ENCODE measurements at places on chromosomes 11 and 22.

- DNase-seq: no peak
Observed at GRCh38 chr11:313304-313786, 495 bp upstream of the IFITM1 start.

DNA sequence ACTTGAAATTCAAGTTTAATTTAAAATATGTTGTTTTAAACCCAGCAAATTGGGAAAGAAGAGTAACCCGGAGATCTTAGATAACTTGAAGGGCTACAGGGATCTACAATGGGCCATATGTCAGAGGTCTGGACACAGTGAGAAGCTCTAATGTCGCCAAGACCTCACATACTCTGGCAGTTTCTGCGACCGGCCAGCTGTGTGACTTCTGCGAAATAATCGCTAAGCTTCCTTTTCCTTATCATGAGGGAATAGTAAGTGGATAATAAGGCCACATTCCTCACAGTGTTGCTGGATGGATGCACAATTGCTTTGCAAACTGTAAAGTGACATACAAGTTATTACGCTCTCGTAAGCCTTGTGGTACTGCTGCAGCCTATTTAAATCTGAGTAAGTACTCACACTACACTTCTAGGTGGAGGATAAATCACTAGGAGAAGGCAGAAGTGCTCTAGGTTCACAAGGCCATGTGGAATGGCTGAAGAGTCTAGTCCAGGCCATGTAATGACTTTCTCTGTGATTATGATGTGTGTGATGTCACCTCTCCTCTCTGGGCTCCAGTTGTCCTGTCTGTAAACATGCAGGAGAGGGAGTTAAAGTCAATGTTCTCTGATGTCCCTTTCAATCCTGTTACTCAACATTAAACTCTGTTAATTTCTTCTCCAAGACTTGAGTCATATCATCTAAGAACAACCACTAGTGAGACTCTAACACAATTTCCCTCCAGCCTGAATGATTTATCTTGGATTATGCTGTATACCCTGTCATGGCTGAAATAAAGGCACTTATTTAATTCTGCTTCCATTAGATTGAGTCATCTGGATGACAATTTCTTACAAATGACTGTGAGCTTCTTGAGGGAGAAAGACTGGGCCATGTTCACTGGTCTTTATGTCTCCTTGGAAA lies 192.6 kb upstream of the NARS2 start:
- DNase-seq: no peak

DNA sequence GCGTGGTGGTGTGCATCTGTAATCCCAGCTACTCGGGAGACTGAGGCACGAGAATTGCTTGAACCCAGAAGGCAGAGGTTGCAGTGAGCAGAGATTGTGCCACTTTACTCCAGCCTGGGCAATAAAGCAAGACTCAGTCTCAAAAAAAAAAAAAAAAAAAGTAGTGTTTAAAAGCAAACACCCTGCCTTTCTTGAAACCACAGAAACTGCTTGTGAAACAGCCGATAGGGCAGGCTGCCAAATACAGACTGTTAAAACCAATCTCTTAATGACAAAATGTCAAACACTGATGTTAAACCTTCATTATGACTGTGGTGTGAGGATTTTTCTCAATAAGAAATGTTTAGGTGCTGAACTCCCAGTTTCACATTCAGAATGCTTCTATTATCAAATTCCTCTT lies 27.3 kb downstream of the MARK2 start:
- DNase-seq: no peak

DNA sequence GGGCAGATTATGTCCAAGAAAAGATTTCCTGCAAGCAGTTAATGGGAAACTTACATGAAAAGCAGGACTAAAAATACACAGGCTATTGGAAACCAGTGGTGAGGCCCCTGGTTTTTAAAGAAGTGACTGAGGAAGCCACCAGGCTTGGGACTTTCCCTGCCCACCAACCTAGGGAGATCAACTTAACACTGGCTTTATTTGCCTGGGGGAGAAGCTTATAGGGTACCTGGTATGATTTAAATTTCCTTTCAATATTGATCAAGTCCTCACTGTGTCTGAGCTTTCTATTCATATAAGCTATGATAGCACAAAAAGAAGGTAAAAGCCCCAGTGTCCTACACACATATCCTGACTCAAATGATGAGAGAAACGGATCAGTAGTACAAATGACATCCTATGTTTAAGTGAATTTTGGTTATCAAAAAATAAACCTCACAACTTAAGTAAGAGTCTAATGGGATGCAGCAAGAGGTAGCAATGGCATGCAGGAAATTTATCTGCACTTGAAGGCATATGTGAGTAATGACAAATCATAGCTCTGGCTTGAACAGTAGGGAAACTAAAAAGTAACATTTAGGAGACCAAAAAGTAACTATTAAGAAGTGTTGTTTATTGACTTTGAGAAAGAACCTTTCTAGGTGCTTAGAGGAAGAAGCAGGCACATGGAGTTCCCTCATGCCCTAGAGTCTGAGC lies 85.3 kb downstream of the GAB2 start:
- no peak for DNase-seq

DNA sequence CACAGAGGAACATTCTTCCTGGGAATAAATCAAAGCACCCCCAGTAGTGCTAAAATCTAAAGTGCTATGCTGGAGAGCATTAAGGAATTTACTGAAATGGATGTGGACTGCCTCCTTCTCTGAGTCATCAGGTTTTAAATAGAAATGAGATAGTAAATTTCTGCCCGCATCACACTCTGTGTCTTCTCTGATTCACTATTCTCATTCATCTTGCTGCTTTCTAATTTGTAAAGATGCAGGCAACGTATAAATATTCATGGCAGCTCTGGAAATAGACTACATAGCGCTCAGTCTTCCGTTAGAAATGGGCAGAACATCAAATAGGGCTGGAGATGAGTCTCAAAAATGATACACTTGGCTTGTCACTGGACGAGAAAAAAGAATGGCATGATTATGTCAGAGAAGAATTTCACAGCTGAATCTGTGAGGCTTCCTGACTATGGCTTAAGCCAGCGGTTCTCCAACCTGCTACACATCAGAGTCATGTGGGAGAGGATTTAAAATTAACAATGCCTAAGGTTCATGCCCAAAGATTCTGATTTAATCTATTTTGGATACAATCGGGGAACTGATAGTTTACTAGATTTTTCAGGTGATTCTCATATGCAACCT lies 178.2 kb downstream of the LRRC4C start:
- DNase-seq: no peak

DNA sequence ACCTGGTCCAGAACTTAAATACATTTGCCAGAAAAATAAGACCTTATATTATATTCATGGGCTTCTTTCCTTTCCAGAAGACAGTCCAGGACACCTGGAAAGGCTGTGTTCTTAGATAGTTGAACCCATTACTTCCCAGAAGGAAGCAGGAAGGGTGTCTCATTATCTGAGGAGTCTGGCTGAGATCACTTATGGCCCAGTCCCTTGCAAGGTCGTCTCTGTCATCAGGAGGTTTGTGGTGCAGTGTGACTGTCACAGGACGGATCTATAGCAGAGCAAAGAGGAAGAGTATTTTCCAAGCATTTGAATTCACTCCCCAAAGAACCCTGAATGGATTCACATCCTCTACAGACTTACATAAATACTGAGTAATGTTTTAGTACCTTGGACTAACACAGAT lies 270.7 kb upstream of the MTNR1B start:
- DNase-seq: no peak

DNA sequence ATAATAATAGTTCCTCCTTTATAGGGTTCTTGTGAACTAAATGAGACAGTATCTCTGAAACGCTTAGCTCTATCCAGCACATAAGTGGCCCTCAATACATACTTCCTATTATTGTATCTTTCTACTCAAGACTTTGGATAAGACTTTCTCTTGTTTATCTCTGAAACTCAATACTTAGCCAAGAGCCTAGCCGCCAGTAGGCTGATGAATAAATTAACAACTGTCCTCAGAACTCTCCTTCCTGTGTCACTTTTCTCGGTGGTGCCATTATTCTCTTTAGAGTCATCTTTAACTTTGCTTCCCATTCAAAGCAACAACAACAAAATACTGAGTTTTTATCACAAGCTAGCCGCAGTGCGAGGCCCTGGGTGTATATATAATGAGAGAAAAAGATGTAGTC lies 86.9 kb downstream of the FAM83F start:
- no peak for DNase-seq

DNA sequence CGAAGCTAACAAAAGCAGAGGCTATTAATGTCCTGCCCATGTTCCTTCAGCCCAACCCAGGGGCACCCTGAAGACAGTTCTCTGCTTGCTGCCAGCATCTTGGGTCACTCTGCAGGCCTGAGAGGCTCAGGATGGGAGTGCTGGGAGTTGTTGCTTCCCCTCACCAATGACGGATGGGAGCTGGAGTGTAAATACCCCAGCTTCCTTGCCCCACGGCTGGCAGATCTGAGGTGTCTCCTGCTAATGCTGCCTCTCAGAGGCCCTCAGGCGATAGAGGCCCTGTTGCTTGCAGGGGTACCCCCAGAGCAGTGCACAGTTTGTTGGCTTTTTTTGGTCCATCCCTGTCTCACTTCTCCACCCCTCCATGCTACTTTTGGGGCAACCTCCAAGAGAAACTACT lies 32.9 kb downstream of the IFT27 start:
- peak; percentile 5 for DNase-seq

GRCh38 chr22:44730490-44731356 lies 21.7 kb upstream of the ARHGAP8 start:
- no peak for DNase-seq

GRCh38 chr11:122692444-122692843 lies 36.9 kb downstream of the UBASH3B start:
- DNase-seq: no peak

- DNase-seq: no peak
Observed at GRCh38 chr11:86370171-86370570, 4.5 kb upstream of the CCDC81 start.

- no peak for DNase-seq
Observed at GRCh38 chr11:128704517-128704916, 10.6 kb downstream of the FLI1 start.

- DNase-seq: no peak
Observed at GRCh38 chr22:38177926-38178604, 3.6 kb downstream of the PLA2G6 start.

DNA sequence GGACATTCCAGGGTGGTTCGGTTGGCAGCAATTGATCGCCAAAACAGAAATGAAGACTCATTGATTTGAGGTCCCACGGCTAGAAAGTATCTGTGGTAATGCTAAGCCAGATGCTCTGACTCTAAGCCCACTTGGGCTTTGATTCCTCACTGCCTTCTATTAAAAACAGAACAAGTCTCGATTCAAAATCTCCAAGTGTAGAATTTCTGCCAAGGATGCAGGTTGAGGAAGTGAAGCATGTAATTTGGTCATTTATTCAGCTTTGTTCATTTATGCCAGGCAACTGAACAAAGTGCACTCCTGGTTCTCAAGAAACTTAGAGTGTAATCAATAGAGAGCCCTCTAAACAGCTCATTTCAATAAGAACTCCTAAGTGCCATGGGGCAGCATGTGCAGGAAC lies 2.3 kb upstream of the CEP295 start:
- no peak for DNase-seq

GRCh38 chr11:60370252-60370810 lies 8.0 kb upstream of the MS4A7 start:
- DNase-seq: no peak

DNA sequence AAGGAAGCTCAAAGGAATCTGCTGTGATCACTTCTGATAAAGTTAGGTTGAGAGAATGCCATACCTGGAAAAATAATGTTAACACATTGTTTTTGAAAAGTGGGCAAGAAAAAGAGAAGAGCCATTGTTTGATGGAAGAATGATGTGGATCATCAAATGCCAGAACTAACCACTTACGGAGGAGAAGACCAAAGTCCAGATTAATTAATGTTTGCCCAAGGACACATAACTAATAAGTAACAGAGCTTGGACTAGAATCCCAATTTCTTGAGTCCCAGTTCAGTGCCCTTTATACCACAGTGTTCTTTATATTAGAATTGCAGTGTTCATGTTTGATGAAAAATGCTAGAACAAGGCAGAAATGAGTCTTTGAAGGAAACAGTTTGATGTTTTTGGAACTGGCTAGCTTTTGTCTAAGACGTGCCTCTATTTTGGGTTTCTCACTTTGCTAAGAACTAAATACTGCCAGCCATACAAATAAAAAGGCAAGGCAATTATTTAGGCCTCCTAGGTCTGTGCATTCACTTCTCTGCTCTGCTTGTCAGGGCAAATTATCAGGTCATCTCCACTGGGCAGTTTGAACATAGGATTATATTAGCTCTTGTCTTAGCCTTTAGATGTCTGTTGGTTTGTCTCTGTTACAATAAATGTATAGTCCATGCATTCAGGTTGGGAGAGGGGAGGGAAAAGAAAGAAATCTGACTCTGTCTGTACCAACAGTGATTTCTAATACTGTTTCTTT lies 72.3 kb downstream of the TRIM44 start:
- no peak for DNase-seq

- no peak for DNase-seq
Observed at GRCh38 chr11:13225038-13226001, 52.3 kb upstream of the BMAL1 start.

Data from femur (tissue), 1 donor.